ENCODE measurements at places on chromosomes 12 and 14. TPM values are rescaled to one million over a fixed set of nuclear protein-coding genes. Genes with fewer than 3 reads are reported as not detected.

DNA sequence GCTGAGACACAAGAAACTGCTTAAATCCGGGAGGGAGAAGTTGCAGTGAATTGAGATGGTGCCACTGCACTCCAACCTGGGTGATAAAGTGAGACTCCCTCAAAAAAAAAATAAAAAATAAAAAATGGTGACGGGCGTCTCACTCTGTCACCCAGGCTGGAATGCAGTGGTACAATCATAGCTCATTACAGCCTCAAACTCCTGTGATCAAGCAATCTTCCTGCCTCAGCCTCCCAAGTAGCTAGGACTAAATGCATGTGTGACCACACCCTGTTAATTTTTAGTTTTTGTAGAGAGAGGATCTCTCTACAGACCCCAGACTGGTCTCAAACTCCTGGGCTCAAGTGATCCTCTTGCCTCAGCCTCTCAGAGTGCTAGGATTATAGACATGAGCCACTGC, 9.1 kb downstream of the SNX6 start:
- peaks cover 5% of the 10 kb centered on the region for H3K36me3 ChIP-seq
- no peaks in the 10 kb centered on the region for H3K27me3 ChIP-seq
- no peak for DNase-seq
- H3K27ac ChIP-seq = no peak overlapping the region
- peaks cover 4% of the 10 kb centered on the region for H3K4me1 ChIP-seq

DNA sequence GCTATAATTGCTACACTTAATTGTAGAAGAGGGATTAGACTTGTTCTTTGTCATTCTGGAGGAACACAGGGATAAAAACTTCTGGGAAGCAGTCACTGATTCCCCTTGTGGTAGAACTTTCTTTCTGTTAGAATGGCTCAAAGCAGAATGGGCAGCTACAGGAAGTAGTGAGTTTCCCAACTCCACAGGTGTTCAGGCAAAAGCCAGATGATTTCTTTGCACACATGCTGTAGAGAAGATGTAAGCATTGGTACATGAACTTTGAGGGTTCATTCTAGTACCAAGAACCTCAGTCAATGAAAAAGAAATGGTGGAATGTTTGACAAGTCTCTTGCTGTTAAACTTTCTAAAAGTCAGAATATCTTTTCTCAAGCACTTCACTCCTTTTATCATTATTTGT, 4.3 kb downstream of the NDUFA9 start:
- H3K27me3 ChIP-seq = no peaks in the 10 kb centered on the region
- no peak for DNase-seq
- H3K36me3 ChIP-seq = peaks cover 5% of the 10 kb centered on the region
- H3K27ac ChIP-seq = no peak overlapping the region
- no peak overlapping the region for H3K4me3 ChIP-seq

Gene IFNG-AS1
- total RNA-seq = not detected

Gene TPCN1
- 85.6 TPM for total RNA-seq

Gene CYP27B1
- 1.6 TPM for total RNA-seq

Measured in colonic mucosa (tissue), 4 donors.